Stimulated activated naive CD8-positive, alpha-beta T cell treated with anti-CD3 and anti-CD28 coated beads, Interleukin-15, Interleukin-2, amounts not matched to agents 100 U/mL and 50 U/mL, for 24 hours (primary cell): ENCODE measurements at places on chromosomes 16 and 17.
A peak's percentile ranks its signal among the peaks of the same experiment; 100 is the strongest.

DNA sequence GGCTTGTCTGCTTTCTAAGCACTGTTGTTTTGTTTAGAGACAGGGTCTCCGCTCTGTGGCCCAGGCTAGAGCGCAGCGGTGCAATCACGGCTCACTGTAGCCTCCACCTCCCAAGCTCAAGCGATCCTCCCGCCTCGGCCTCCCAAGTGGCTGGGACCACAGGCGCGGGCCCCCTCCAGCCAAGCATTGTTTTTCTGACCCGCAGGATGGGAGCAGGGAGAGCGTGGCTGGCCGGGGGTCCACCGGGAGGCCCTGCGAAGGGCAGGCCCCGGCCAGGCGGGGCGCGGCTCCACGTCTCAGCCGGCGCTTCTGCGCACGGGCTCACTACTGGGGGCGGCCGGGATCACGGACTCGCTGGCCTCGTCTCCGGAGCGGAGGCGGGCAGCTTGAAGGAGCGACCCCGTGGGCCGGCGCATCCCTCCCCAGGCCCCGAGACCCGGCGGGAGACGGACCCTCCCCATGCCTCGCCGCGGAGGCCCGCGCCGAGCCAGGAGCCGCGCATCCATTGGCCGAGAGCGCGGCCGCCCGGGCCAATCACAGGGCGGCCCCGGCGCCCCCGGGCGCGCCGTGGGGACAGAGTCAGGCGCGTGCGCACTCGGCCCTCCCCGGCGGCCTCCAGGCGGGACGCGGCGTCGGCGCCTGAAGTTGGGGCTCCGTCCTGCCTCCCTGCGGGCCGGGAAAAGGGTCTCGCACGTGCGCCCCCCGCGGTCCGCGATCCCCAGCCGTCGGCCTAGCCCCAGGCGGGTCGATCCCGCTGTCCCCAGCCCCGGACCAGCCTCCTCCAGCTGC is 24.9 kb downstream of the ACTG1 start:
- DNase-seq, result peak; percentile 87

DNA sequence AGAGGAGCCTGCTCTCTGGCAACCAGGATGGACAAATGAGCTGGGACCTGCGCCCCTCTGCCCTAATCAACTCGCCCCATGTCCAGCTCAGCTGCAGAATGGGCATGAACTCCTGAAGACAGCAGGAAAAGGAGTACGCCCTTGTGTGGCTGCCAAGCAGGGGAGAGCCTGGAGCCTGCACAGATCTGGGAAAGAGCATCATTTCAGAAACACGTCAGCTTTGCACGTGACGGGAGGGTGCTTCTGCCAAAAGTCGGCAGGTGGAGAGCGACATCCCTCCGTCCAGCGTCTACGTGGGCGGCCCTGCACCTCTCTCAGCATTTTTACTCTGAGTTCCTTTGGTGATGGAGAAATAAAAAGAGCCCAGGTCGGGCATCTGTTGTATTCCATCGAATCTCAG is 18.5 kb downstream of the NME3 start:
- DNase-seq, result no peak

DNA sequence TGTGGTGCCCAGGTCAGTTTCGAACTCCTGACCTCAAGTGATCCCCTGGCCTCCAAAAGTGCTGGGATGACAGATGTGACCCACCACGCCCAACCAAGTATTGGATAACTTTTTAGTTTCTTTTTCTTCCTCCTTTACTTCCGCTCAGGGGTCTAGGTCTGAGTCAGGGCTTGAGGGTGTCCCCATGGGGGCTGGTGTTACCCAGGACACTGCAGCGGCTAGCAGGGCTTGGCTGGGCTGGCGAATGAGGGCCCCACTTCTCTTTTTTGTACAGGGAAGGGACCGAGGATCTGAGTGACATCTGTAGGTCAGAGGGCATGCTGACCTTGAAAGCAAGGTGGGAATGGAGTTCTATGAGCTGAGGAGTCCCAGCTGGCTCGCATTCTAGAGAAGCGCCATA is 24.9 kb downstream of the RAB11FIP3 start:
- no peak for DNase-seq

- no peak for DNase-seq
Observed at GRCh38 chr16:9323170-9323569, 231.7 kb downstream of the HAPSTR1 start.

DNA sequence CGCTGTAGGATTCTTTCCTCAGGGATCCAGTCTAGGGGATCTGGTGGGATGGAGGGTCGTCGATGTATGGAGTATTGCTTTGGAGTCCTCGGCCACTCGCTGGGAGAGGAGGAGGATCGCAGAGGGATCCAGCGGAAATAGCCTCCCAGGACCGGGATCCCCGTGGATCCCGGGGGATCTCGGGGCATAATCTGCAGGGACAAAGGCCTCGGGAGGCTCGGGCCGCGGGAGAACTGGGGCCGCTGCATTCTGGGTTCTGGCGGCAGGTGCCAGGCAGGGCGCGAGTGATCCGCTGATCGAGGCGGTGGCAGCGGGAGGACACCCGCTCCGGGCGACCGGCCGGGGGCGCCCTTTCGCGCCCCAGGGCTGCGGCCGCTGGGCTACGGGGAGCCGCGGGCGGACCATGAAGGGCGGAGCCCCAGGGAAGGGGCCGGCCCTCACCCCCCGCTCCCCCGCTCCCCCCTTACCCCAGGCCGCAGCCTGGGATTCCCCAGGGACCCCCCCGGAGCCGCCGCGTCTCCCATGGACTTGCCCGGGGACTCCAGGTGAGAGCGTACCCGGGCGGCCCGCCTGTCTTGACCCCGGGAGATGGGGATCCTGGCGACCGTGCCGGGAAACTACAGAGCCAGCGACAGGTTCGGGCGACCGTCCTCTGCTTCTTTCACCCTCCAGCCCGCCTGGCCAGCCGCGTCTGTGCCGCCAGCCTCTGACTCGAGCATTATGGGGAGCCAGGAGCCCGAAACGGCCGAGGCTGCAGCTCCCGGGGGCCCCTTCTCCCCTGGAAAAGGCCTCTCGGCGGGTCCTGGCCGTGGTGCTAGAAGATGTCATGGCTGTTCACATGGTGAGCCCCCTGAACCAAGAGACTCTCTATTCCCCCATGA is 604 bp downstream of the PRR14 start:
- DNase-seq, result peak; percentile 87

GRCh38 chr17:39659279-39660010 is 5.7 kb upstream of the TCAP start:
- DNase-seq, result no peak

DNA sequence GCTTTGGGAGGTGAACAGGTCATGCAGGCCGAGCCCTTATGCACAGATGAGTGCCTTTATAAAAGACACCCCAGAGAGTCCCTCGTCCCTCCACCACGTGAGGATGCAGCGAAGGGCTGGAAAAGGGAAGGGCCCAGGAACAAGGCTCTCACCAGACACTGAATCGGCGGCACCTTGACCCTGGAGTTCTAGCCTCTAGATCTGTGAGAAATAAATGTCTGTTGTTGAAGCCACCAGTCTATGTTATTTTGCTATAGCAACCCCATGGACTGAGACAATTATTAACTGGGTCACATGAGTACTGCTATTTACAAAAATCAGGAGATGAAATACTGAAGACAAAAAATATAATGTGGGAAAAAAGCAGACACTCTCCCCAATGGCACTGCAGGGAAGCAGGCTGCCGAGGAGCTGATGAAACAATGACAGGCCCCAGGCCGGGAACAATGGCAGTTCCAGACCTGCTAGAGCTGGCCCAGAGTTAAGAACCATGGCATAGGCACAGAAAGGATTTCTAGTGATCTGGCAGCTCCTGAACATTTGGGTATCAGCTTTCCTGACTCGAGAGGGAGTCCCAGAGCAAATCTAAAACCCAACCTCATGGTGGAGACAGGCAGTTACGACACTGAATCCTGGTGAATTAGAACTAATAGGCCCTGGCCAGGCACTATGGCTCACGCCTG is 17.8 kb upstream of the GGA2 start:
- DNase-seq, result no peak

- DNase-seq, result no peak
Observed at GRCh38 chr16:27410761-27411160, 8.8 kb downstream of the IL21R start.

- DNase-seq, result no peak
Observed at GRCh38 chr16:74304164-74304834, 7.7 kb downstream of the PSMD7 start.

GRCh38 chr16:50273888-50274325 is 7.6 kb downstream of the ADCY7 start:
- peak; percentile 62 for DNase-seq

DNA sequence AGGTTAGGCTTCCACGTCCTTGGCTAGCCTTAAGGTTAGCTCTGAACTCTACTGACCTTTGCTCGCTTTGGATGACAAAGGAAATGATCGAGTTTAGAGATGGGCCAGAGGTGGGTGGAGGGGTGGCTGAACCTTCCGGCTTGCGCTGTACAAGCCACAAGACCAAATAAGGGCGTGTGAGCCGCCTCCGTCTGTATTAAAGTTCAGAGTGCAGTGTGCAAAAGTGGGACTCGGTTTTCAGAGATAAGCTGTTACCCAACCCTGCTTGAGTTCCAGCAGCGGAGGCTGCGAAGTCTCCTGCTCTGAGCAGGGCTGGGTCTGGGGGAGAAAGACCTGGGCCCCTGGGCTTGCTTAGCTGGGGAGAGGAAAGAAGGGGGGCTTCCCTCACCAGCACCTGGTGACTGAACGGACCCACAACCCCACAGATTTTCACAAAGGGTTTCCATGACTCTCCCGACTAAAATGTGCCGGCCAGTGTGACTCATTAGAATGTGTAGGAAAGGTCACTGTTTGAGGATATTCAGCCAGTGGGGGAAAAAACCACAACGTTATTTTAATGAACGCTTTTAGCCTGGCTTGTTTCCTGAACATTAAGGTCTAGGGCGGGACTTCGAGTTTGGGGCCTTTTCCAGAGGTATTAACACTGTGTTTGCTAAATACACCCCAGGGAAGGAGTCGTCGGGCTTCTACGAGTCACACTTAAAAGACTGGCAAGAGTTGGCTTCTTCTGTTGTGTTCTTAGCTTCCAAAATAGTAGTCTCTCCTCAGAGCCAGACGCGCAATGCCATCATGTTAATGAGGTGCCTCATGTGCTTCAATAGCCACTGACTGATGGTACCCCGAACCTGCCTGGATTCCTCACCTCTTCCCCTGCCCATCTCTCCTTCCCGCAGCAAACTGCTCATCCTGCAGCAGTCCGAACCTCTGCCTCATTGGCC is 67.0 kb downstream of the CENPV start:
- DNase-seq, result peak; percentile 76

GRCh38 chr16:79593074-79593531 is 7.4 kb downstream of the MAF start:
- no peak for DNase-seq

- DNase-seq, result no peak
Observed at GRCh38 chr17:45940293-45940692, 45.9 kb downstream of the MAPT start.

DNA sequence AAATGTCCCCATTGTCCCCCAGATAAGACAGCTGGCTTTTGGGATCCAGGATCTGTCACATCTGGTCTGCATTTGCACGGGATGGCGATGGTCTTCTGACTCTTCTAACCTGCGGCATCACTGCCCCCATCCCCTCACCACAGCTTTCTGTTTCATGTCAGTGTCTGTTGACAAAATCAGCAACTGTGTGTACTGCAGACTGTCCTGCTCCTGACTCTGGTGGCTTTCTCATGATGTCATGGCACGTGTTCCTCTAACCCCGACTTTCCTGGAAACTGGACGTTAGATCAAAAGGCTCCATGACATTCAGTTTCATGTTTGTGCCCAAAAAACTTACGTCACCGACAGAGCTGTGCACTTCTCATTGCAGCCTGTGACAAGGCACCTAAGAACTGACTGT is 30.1 kb upstream of the CPNE2 start:
- no peak for DNase-seq

DNA sequence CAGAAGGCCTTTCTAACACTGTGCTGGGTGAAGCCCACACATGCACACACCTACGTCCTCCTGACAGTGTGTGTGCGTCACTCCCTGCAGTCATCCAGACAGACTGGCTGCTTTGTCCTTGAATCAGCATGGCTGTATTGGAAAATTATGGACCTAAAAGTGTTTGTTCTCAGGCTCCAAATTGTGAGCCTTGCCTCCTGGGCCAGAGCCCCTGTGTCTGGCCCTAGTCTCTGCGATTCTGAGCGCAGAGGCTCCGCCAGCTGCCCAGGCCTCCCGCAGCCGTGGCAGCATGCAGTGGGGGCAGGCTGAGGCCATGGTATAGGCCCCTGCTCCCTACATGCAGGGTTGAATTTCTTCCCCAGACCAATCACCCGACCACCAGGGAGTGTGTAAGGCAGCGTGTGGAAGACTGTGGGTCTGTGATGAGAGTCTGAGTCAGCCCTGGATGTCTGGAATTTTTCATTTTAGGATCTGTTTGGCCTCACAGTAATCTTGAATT is 166.9 kb downstream of the LGALS9B start:
- no peak for DNase-seq

DNA sequence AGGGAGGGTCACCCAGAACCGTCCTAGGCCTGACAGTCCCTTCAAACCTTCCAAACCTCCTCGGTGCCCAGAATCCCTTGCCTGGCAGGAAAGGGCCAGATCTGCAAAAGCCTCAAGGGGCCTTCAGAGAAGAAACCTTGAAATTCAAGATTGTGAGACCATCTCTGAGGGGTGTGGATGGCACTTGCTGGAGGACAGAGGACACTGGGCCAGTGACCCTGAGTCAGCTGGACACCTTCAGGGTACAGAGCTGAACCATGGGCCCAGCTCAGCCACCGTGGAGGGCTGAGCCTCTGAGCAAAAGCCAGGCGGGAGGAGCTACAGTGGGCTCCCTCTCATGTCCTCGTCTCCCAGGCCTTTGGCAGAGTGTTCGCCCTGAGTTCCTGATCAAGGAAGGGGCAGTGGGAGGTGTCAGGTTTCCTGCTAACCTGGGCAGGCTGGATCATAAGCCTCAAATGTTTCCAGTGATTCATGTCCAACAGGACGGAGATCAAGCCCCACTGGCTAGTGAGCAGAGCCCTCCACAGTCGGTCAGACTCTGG is 3.0 kb downstream of the PDILT start:
- no peak for DNase-seq

DNA sequence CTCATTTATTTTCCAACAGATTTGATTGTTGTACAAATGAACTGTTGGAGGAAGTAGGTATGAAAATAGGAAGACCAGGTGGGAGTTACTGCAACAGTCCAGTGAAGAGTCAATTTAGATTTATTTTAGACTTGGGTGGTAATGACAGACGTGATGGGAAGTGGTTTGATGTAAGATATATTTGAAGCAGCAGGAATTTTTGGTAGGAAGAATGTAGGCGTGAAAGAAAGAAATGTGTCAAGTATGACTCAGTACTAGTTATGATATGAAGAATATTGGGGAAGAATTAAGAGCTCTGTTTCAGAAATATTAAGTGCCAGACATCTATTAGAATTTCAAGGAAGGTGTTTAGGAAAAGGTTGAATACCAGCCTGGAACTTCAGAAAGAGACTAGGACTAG is 247.9 kb upstream of the AXIN2 start:
- no peak for DNase-seq

GRCh38 chr17:4444782-4445473 is 11.2 kb downstream of the SPNS3 start:
- DNase-seq, result no peak
